Bone marrow (tissue), 2 donors: ENCODE measurements at places on chromosomes 3 and 15.

GRCh38 chr15:39963786-39964185, 29.9 kb downstream of the EIF2AK4 start:
- DNase-seq = no peak

DNA sequence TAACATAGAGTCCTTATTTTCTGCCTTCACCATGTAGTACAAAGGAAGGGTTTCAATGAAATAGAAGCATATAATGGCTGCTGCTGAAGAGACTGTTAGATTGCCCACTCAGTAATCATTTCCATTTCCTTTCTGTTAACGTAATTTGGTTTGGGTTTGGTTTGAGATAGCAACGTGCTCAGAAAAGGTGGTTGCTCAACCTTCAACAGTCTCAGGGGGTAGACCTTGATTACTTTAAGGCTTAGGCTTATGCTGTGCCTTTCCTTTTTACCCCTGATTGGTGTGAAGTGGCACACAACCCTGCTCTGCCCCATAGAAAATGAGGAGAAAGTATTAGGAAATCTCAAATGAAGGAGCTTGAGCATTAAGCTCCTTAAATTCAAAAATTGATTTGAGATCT, 163.7 kb upstream of the TP63 start:
- DNase-seq = no peak

- DNase-seq = no peak
Observed at GRCh38 chr3:12278566-12278965, 10.3 kb upstream of the PPARG start.

GRCh38 chr3:63974451-63974850, 48.8 kb downstream of the PSMD6 start:
- DNase-seq = no peak

- no peak for DNase-seq
Observed at GRCh38 chr3:184751204-184752040, 39.6 kb upstream of the MAGEF1 start.
